ENCODE measurements at places on chromosomes 1 and 21.

DNA sequence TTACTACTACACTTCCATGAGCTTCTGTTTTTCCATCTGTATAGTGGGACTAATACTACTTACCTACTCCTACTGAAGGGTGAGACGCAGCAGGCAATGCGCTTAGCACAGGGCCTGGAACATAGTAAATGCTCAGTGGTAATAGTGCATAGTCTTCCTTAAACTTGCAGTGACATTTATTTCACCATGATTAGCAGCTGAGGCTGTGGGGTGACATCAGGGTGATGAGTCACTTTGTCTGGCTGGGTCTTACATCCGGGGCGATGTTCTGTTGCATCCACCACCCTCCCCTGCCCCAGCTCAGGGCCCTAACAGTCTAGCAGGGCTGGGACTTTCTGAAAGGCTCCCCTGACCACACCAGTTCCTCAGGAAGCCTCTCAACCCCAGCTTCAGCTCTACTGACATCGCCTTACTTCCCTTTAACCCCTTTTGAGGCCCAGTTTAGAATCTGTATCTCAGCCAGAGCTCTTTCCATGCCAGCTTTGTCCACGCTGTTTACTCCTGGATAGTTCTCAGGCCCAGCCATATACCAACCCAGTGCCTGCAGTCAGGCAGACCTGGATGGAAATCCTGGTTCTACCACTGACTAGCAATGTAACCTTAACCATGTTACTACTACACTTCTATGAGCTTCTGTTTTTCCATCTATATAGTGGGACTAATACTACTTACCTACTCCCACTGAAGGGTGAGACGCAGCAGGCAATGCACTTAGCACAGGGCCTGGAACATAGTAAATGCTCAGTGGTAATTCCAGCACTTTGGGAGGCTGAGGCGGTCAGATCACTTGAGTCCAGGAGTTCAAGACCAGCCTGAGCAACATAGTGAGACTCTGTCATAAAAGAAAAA is 66.3 kb downstream of the CD58 start:
- peak; percentile 91 for DNase-seq

DNA sequence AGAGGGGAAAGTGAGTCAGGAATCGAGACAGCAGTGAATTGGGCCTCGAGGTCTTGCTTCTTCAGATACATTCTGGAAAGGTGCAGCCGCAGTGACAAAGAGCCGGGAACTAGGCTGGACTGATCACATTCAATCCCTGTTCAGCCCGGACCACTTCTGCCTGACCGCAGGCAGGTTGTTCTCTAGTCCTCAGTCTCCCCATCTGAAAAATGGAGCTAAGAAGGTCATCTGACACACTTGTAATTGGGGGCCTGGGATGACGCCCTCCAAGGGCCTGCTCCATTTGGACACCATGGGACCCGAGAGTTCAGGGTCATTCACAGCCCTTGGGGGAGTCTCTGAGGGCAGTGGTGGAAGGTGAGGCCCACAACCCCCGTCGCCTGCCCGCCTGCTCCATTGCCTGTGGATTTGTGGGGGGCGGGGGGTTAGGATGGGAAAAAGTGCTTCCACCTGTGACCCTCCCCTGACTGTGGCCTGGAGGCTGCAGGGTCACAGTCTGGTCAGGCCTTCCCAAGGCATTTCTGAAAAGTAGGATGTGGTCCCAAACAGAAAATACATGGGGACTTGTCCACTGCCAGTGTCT is 87.9 kb upstream of the CSF3R start:
- DNase-seq: no peak

DNA sequence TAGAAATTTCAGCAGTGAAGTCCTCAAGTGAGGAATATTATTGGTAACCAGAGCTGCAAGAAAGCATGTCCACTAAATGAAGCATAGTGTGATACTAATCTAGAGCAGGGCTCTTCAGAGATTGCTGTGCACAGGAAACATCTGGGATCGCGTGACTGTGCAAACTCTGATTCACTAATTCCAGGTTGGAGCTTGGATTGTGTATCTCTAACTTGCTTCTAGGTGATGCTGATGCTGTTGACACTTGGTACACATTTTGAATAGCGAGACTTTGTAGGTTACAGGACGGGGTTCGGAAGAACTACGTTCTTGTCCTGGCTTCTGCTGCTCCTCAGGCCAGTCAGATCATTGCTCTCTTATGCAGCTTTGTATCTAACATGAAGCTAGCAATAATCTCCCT is 66.5 kb downstream of the PRRX1 start:
- no peak for DNase-seq

DNA sequence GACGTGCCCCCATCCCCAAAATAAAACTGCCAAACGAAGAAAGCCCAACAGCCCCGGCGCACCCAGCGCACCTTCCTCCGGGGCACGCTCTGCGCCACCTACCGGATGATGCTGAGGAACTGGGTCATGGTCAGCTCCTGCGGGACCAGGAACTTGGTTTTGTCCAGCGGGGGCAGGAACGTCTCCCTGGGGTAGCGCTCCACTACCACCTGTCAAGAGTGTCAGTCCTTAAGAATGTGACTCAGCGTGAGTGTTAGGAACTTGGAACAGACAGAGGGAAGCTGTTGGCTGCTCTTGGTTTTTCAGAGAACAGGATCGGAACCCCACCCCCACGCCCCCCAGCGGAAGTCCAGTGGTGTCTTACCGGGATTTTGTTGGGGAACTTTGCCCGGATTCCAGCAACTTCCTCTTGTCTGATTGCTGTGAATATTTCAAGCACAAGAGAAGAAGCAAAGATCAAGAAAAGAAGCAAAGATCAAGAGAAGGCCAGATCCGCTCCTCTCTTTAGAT is 431 bp downstream of the MAP1LC3C start:
- DNase-seq: peak; percentile 20

DNA sequence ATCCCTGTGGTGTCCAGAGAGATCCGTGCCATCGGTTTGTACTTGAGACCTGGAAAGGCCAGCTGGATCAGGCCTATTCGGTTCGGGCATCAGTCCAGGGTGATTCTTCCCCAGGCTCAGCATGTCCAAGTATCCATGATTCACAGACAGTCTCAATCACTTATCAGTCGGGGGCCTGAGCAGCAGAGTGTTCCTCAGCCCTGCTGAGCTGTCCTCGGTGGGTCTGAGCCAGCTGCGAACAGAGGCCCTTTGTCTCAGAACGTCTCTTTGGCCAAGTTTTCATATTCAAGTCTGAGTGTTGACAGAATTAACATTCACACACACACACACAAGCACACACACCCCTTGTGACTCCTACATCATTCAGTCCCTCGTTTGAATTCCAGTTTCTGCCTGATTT is 33.4 kb upstream of the OSBPL9 start:
- no peak for DNase-seq

- DNase-seq: no peak
Measured at GRCh38 chr1:66346057-66346795, 187.7 kb upstream of the SGIP1 start.
